ENCODE measurements at places on chromosomes 5 and 9.
A peak's percentile ranks its signal among the peaks of the same experiment; 100 is the strongest.

- DNase-seq = no peak
Measured at GRCh38 chr5:58043032-58043945, 416.6 kb downstream of the PLK2 start.

DNA sequence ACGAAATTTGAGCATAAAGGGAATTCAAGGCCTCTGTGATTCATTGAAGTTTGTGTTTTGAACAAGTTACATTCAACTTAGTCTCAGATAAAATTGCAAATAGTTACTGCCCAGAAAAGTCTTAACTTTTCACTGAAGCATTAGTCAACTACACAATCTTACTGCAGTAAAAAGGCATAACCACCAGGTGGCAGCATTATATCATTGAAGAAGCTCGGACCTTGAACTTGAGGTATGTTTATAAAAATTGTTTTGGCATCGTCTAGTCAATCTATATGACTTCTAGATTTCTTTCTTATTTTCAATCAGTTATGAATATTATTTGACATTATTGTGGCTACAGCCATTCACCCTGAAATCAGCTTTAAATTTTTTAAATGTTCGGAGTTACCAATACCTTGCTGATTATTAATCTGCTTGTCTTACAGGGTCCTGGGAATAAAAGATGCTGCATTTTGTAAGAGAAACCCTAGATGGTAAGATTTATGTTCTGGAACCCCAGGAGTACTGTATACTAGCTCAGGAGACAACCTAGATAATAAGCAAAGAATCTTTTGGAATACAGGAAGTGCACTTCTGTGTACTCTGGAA, 83.9 kb upstream of the GRAMD2B start:
- peak; percentile 52 for DNase-seq

- peak; percentile 67 for DNase-seq
Measured at GRCh38 chr9:130128733-130129431, 43.3 kb upstream of the NCS1 start.

DNA sequence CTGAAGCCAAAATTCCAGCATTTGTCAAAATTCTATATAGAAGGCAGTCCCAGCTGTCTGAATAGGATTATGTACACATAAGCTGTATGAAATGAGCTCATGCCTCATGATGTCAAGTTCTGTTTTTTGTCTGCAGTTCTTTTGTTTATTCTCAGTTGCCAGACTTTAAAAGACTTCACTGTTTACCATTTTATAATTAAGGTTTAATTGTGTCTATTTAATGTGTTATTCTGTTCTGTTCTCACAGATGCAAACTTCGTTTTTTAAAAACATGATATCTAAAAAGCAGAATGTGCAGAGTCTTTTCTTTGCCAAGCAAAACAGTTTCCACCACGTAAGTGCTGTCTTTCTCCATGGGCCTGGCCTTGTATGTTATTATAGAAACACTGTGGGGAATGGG, 31.1 kb downstream of the ERAP1 start:
- DNase-seq = no peak

DNA sequence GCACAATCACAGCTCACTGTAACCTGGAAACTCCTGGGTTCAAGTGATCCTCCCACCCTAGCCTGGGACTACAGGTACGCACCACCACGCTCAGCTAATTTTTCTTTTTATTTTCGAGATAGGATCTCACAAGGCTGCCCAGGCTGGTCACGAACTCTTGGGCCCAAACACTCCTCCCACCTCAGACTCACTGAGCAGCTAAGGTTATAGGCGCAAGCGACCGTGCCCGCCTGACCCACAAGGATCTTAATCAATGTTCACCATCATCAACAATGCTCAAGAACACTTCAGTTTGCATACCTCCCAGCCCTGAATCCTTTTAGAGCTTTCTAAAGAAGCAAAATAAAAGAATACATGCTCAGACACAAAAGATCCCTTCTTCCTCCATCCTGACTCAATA, 13.2 kb downstream of the ETF1 start:
- no peak for DNase-seq

DNA sequence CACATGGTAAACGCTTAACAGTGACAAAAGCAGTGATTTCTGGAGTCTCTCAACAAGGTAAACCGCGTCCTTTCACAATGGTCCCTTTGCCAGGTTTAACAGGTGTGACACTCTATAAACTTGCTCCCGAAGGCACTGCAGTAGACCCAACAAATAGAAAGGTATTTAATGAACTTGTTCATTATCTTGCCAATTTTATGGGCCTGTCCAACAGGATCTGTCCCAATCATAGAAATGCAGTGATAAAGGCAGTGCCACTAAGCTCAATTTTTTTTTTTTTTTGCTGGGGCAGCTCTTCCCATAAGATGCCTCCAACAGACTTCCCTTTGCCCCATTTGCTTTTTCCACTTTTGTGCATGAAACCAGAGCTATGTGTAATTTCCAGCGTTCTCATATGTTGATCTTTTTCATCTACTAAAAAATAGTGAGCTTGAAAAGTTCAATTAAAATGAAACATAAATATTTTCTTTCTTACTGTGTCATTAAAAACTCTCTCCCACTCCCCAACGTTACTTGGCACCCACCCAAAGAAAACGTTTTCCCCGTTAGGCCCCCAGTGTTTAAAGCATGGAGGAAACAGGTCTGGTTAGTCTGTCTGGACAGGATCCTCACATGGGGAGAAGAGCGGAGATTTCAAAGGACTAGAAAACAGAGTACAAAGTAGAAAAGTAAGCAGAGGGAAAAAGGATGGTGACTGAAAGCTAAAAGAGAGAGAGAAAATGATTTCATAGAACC, 80.9 kb upstream of the SPATA31D4 start:
- no peak for DNase-seq

DNA sequence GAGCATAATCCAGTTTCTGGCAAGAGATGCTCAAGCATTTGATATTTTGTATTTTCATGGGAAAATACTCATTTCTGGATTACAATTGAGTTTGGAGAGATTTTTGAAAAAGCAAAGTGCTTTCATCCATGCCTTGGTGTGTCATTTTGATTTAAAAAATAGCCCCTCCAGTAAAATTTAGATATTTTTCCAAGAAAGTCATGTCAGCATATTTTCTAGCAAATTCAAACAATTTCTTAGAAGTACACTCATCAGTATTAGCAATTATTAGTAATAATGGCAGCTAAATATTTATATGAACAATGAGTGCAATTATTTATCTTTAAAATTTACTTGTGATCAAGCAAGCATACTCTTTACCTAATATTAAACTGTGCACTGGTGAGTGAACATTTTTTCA, 102.2 kb upstream of the TMEM161B start:
- DNase-seq = no peak

DNA sequence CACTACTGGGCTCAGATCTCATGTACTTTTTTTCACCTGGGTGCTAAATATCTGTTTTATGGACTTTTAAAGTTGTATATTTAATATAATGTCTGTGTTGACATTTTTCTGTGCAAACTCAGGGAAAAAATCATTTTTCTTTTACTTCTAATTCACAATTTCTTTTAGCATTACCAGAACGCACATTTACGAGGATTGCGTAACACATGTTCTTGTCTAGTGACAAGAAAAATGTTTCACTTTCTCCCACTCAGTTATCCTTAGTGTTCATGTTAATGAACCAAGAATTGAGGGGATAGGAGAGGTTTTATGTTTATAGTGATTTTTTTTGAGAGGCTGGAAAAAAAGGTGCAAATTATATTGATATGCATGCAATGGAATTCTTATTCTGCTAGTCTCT, 86.3 kb upstream of the PJA2 start:
- no peak for DNase-seq

DNA sequence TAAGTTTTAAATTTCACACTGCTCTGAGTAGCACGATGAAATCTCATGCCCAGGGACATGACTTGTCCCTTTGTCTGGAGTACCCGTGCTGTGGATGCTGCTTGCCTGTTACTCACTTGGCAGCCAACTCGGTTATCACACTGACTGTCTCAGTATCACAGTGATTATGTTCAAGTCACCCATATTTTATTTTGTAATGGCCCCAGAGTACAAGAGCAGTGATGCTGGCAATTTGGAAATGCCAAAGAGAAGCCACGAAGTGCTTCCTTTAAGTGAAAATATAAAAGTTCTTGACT, 22.8 kb upstream of the SCGB3A2 start:
- DNase-seq = no peak

GRCh38 chr5:55625589-55625909, 86.6 kb downstream of the SLC38A9 start:
- no peak for DNase-seq

DNA sequence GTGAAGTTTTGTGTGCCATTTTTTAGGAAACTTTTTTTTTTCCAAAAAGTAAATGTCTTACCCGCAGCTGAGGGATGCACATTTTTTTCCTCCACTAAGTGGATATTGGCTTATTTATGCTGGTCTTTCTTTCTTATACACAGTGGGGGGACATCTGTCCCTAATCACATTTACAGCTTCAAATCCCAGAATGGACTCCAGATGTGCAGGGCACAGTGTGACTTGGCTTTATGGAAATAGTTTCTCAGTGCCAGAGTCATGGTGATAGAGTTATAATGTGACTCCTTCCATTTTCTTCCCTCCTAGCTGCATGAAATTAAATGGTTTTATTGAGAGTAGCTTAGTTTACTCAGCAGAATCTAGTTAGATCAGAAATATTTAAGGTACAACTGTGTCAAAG, 66.5 kb downstream of the SV2C start:
- no peak for DNase-seq

GRCh38 chr9:126756238-126756637, 48.6 kb upstream of the ZBTB43 start:
- DNase-seq = no peak

GRCh38 chr5:130316971-130317680, 412.9 kb downstream of the CHSY3 start:
- DNase-seq = no peak

DNA sequence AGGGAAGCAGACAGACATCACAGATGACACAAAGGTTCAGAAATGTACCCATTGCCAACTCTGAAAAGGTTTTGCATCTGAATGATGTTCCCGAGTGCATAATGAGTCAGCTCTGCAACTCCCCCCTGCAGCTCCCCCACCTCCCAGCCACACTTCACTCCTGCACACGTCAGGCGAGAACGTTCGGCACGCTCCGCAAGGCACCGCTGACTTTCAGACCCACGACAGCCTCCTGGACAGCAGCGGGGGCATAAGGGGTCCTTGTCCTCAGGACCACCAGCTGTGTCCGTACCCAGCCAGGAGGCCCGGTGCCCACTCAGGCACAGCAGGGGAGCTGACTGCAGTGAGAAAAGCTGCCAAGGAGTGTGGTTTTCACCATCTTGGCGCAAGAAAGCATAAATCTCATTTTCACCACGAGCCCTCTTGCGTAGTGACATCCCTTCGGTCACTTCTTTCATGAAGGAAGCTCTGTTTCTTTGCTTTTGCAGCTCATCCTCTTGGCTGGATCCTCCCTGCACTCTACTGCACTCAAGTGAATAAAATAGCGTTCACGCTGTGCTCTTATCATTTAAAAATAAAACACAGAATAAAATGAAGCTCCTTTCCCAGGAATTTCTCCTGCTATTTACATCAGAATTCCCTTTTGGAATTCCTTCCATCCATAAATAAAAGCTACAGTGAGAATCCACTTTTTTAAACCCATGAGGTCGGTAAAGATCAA, 9.9 kb downstream of the GFPT2 start:
- DNase-seq = no peak
